ENCODE measurements at places on chromosomes 4 and X.

GRCh38 chr4:107755841-107756356 is 35.9 kb upstream of the PAPSS1 start:
- DNase-seq, result no peak

DNA sequence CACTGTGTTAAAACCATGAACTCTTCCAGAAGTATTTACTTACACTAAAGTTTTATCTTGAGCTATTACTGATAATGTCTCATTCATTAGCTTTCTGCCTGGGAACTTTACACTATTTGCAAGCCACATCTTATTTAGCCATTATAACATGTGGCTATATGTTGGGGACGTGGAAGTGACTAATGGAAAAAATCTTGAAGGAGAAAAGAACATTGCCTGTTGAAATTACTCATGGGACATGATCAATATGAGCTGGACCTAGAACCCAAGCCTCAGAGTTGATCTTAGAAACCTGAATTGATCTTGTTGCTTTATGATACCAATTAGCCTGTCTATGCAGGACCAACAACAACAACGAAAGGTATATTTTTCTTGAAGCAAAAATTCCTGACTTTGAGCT is 22.5 kb upstream of the ARHGAP6 start:
- no peak for DNase-seq

- no peak for DNase-seq
These were observed 229.3 kb downstream of the IDS start for GRCh38 chrX:149275836-149276235.

- no peak for DNase-seq
These were observed 238.8 kb downstream of the QDPR start for GRCh38 chr4:17273047-17273446.

- no peak for DNase-seq
These were observed 236.7 kb downstream of the SLITRK2 start for GRCh38 chrX:146054311-146054710.

GRCh38 chr4:158112611-158113010 is 60.2 kb downstream of the GASK1B start:
- no peak for DNase-seq

- no peak for DNase-seq
These were observed 11.8 kb downstream of the DGKQ start for GRCh38 chr4:961351-962230.

DNA sequence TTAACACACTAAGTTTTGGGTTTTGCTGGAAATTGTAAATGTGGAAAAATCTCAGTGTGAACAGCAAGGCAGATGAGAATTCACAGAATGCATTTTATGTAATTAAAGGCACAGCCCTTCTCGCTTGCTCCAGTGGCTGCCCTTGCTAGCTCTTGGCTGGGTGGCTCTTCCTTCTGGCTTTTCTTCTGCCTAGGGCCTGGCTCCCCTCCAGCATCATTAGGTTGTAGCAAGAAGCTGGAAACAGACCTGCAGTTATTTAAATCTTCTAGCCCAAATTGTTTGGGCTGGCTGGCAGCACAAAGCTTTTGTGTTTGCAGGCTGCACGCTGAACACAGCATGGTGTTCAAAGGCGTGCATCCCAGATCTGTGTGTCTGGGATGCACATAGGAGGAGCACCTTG is 56.5 kb downstream of the LIMCH1 start:
- no peak for DNase-seq

GRCh38 chr4:45701621-45702020 is 422.2 kb downstream of the GABRG1 start:
- no peak for DNase-seq

DNA sequence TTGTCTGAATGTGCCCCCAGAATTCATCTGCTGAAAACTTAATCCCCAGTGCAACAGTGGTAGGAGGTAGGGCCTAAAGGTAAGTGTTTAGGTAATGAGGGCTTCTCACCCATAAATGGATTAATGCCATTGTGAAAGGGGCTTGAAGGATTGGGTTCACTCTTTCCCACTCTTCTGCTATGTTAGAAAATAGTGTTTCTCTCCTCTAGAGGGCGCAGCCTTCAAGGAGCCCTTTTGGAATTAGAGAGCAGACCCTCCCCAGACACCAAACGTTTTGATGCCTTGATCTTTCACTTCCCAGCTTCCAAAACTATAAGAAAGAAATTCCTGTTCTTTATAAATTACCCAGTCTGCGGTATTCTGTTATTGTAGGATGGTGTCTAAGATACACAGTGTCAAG is 706.4 kb downstream of the SMARCA1 start:
- DNase-seq, result peak; percentile 21

DNA sequence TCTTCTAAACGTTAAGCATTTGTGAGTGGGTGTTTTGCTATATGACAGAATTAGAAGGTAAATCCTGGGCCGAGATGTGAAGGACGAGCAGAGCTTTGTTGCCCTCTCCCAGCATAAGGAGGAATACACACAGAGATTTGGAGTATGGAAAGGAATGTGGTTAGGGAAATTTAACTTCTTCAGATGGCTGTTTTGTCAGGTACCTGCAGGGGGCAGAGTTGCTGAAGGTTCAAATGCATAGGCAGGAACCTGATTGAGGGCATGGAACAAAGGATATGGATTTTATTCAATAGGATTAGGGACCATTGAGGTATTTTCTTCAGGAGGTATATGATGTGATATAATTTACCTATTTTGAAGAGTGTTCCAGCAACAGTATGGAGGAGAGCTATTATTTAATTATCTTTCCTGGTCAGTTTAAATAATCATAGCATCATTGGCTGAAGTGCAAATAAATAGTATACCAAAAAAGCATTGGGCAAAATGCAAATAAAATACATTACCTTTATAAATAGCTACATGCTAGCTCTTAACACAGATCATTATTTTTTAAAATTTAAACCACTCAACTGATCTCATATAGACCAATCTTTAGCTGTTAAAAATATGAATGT is 143.6 kb downstream of the SLIT2 start:
- peak; percentile 52 for DNase-seq

GRCh38 chr4:123398066-123398852 is 1.7 kb downstream of the SPRY1 start:
- DNase-seq, result peak; percentile 86

DNA sequence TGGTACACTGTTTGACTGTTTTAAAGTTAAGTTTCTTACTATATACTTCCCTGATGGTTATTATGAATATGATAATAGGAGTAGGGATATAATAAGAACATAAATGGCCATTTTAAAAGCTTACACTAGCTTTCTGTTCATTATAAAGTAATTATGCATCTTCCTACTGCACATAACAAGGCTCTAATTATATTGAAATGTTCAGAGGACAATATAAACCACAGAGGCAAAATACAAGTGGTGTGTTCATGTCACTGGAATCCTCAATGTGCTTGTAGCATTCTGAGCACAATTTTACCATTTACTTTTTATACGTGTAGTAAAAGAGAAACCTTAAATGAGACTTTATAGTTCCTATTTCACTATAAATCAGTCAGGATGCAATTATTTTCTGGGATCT is 268.3 kb downstream of the TMA16 start:
- DNase-seq, result no peak

DNA sequence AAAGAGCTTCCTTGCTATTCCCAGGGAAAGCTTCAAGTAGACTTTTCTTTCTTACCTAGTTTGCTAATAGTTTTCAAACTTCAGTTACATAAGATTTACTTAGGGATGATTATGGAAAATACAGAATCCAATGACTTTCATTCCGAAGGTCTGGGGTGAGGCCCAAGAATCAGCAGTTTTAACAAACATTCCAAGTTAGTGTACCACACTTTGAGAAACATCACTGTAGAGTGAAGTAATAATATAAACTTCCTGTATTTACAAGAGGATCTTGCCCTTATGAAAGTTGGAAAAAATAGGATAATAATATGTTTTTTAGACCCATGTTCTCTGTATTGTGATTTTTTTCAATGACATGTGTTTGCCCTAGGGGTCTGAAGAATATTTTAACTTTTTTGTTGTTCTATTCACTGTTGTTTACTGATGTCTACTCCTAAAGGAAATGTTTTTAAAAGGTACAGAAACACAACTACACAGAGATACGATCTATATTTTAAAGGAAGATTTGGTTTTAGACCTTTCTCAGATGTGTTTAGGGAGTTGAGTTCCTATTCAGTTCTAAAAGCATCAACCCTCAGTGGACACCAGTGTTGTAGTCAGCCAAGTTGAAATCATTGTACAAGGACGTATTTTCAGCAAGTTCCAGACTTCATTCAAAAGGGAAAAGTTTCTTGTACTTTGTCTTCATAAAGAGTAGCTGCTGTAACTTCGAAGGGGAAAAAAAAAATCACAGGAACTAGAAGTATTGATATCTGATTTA is 295.8 kb upstream of the SLC7A11 start:
- DNase-seq, result no peak

DNA sequence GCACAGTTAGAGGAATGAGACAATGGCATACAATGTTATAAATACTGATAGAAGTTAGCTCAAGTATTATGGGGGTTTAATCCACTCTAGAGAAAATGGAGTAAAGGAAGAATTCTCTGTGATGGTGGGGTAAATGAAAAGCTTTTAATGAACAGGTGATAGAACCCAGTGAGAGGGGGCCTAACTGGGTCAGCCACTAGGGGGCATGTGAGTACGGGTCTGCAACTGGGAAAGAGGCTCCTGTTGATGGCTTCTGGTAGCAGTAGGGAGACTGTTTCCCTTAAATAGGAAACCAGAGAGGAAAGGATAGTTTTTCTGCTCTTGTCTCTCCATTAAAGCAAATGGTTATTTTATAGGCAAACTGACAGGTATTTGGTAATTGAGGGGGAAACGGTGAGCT is 132.8 kb upstream of the GPR101 start:
- peak; percentile 27 for DNase-seq

DNA sequence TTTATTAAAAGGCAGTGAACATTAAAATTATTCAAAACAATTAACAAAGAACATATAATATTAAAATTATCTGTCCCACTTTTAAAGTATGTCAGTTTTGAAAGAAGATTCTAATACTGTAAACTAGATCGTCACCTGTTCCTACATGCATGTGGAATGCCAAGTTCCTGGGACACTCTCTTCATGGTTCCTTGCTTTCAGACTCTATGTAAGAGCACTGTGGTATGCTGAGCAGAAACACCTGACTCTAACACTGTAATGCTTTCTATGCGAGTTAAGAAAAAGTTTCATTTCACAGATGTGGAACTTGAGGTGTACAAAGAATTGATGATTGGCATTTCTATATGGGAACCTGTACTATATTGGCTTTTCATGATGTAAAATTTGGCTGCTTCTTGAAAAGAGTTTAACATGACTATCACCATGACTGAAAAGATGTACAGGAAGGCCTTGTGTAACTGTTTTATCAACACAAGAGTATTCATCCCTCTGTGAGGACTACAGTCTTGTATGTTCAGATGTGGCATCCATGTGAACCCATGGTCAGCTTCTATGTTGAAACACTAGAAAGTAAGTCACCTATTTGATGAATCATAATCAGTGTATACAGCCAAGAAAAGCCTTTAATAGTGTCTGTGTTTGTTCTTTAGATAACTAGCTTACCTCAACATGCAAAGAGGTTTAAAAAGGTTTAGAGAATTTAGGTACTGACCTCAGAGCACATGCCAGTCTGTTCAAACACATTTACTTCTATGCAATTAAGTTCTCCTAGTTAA is 354.5 kb downstream of the ARHGAP24 start:
- DNase-seq, result no peak

GRCh38 chr4:185904381-185904780 is 92.4 kb upstream of the SORBS2 start:
- no peak for DNase-seq

GRCh38 chrX:38089173-38089982 is 83.0 kb downstream of the SYTL5 start:
- no peak for DNase-seq

- DNase-seq, result no peak
These were observed 1037.0 kb upstream of the SLIT2 start for GRCh38 chr4:19214591-19215186.

DNA sequence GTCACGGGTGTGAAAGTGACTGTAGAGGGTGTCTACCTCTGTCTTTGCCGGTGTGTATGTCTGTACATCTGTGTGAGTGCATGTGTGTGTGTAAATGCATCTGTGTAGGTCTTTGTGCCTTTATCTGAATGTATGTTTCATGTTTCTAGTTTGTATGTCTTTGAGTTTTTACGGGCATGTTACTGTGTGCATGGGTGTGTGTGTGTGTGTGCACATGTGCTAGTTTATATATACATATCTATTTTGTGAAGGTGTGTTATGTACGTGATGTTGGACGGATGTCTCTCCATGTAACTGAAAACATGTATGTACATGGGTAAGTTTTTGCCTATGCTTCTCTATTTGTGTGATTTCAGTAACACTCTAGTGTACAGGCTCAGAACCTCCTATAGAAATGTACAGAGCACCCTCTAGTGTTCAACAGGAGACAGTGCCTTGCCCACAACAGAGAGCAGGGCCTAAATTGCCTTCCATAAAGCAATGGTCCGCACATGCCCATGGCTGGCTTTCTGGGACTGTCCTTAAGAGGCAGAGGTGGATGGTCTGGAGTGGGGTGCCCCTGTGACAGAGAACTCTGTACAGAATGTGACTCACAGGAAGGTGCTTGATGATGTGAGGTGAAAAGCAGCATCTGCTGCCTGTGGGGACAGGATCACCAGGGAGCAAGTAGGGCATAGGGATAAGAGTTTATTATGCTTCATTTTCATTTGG is 343.5 kb downstream of the RAPGEF2 start:
- peak; percentile 64 for DNase-seq

- DNase-seq, result no peak
These were observed 1310.1 kb downstream of the ADGRL3 start for GRCh38 chr4:62510228-62510627.

- DNase-seq, result no peak
These were observed 28.0 kb downstream of the NAT8L start for GRCh38 chr4:2087170-2087569.

DNA sequence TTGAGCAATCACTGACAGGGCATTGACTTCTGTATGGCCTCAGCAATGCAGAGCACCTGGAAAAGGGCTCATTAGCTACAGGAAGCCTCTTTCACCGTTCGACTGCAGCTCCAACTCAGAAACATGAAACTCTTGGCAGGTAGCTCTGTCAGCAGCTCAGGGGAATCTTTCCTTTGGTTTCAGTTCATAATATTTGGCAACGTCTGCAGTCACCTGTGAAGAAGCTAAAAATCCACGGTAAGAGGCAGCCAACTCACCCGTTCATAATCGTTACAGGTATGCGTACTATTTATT is 354.9 kb downstream of the CAMK2D start:
- DNase-seq, result no peak

DNA sequence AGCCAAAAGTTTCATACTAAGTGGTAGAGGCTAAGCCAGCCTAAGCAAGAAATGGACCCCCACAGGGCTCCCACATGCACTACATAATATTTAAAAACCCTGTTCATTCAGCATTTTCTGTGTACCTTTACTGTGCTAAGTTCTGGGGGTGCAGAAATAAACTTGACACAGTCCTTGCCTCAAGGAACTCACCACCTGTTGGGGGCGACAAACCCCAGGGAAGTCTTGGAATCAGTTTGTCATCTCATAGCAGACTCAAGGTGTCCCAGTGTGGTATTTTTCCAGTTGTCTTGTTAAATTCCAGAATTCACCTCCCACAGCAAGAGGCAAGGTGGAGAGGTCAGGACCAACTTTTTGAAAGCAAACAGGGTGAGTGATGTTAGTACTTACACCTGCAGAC is 43.1 kb downstream of the ATG4A start:
- DNase-seq, result no peak

GRCh38 chr4:73831569-73831968 is 4.9 kb upstream of the CXCL6 start:
- no peak for DNase-seq

Measured in NB4 (cell line).